ENCODE measurements at places on chromosomes 2 and 18.
A peak's percentile ranks its signal among the peaks of the same experiment; 100 is the strongest.

- peak; percentile 77 for DNase-seq
These were observed 534.9 kb upstream of the TNP1 start for GRCh38 chr2:217394510-217395351.

DNA sequence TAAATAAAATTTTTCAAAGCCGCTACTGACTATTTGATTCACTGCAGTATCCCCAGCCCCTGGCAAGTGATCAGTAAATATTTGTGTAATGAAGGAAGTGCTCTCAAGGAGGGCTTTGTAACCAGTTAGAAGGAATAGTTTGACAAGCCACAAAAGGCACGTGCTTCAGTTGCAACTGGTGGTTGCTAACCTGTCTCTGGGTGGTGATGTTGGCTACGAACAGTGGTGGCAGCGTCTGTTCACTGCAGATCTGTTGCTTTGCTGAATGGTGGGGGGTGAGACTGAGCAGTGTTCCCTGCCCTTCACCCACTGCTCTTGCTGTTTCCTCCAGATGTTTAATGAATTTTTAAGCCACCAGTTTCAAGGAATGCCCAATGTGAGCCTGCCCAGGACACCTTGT is 73.9 kb upstream of the SIX2 start:
- no peak for DNase-seq

DNA sequence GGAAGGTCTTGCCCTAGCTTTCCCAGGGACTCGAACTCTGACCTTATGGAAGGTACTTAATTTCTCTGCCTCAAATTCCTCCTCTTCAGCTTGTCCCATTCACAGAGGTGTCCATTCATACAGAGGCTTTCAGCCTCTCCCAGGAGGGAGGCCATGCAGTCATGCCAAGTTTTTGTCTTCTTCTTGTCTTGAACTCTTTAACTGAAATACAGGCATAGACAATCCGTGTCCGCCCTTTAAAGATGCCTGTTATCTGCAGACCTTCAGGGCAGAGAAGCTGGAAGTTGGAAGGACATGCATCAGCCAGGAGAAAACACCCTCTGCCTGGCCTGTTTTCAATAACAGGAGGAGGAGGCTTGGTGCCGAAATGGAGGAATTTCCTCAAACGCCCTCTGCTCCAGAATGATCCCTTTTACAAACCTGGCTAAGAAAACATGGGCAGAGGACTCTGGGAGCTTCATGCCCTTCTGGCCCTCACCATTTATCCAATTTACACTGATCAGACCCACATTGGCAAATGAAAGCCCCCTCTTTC is 308.3 kb downstream of the MYCN start:
- no peak for DNase-seq

DNA sequence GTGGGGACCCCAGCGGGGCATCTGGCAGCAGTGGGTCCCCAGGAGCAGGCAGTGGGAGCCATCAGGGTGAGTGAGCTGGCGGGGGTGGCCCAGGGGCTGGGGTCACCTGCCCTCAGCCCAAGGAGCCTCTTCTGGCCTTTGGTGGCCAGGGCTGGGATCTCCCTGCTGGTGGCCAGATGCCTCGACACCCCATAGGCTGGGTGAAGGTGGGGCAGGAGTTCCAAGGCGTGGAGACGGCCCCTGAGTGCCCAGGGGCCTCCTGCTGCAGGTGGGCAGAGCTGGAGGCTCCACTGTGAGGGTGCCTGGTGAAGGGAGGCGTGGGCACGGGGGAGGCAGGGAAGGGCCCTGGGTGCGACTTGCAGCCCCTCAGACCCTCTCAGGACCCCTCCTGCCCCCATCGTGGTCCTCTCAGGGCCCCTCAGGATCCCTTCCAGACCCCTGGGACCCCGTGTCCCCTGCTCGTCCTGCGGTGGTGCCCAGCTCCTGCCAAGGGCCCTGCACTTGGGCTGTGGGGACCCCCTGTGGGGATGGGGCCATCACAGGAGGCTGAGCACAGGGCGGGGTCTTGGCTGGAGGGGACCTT is 5.0 kb upstream of the GPR35 start:
- DNase-seq: no peak

DNA sequence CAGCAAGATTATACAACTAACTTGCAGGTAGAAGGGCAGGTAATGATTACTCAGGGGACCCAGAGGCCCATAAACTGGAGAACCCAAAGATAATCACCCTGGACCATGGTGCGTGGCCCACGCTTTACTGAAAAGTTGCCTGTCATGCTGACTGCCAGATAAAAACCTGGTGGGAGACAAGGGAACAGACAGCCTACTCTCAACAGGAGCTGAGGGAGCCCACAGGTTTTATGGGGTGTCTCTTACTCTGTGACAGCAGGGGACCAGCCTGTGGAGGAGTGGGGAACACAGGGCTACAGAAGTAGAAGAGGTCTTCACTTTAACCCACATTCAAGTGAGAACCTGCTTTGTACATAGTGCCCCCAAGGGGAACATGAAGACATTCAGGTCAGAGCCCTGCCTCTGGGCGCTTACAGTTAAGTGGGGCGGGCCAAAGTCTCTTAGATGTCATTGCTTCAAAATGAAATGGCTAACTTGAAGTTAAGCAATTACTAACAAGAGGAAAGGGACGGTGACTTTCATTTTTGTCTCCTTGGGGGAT is 60.4 kb downstream of the DHRS9 start:
- no peak for DNase-seq

Data from fibroblast of skin of right quadriceps (primary cell).